Activated CD4-positive, alpha-beta T cell treated with anti-CD3 and anti-CD28 coated beads, Interleukin-2, amount 10 ng/mL, durations not matched to agents 7 days and 5 days (primary cell): ENCODE measurements at places on chromosomes 5 and 9.

DNA sequence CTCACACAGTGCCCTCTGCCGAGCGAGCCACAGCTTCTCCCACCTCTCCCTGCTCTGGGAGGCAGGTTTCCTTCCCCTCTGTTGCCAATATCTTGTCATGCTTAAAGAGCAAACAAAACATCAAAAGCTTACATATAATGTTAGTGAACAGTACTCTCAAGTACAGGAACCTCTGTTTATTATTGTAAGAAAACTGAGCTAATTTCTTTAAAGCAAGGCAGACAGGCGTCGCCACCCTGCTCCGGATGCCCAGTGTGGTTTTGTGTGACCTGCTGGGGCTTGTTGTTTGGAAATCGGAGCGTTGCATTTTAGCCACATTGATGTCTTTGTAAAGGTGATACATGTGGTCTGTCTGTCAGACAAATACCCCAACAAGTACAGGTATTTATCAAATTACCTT lies 401.4 kb upstream of the IRX1 start:
- H3K4me3 ChIP-seq, result no peak overlapping the region
- H3K36me3 ChIP-seq, result no peaks in the 10 kb centered on the region
- no peak for DNase-seq
- H3K4me1 ChIP-seq, result no peaks in the 10 kb centered on the region

- DNase-seq, result no peak
- peaks cover 35% of the 10 kb centered on the region for H3K4me1 ChIP-seq
- peaks cover 26% of the 10 kb centered on the region for H3K36me3 ChIP-seq
- H3K27ac ChIP-seq, result no peak overlapping the region
- H3K27me3 ChIP-seq, result peaks cover 16% of the 10 kb centered on the region
- H3K4me3 ChIP-seq, result no peak overlapping the region
Observed at GRCh38 chr9:123642291-123643278, 286.6 kb downstream of the CRB2 start.

DNA sequence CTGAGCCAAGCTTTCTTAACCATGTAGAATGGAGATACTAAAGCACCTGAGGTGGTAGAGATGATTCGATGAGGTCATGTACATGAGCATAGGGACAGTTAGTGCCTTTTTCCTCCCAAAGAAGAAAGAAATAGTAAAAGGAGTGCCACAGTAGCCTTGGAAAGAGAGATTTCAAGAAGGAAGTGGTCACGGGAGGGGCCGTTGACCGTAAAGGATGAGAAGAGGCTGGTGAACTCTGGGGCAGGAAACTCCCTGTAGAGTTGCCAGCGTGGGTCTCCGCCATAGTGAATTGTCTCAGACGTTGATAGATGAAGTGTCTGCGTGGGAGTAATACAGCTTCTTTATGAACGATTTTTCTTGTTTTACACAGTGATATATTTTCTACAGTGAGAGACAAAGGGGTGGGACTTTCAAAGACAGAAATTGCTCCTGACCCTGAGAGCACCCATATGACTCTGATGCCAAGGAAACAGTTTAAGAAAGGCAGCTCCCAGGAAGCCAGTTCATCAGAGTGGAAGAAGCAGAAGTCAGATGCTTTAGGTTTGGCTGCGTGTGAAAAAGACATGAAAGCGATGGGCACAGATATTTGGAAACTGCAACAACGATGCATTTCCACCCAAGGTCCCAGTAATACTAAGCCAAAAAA lies 41.3 kb downstream of the UGCG start:
- H3K27me3 ChIP-seq, result no peaks in the 10 kb centered on the region
- peaks cover 24% of the 10 kb centered on the region for H3K4me1 ChIP-seq

- no peak overlapping the region for H3K27ac ChIP-seq
- H3K4me1 ChIP-seq, result peaks cover 4% of the 10 kb centered on the region
- no peaks in the 10 kb centered on the region for H3K36me3 ChIP-seq
- H3K4me3 ChIP-seq, result no peak overlapping the region
- no peak for DNase-seq
Observed at GRCh38 chr9:31275419-31275818, 1109.0 kb upstream of the ACO1 start.
